ENCODE measurements at places on chromosomes 1 and 21.

DNA sequence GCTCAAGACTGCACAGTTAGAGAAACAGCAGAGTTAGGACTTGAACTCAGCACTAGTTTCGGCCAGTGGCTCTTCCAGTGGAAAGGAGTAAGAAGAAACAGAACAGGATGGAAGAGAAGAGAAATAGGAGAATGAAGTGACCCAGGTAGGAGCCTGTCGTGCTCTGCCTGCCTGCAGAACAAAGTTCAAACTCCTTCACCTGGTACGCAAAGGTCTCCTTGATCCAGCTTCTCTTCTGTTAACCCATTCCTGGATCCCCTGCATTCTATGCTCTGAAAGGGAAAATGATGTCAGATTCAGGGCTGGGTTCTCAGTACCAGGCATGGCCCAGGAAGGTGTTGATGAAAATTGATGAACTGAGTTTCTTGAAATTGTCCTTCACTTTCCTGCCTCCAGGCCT is 3.9 kb downstream of the FAM229A start:
- DNase-seq: no peak

- no peak for DNase-seq
These were observed 68.2 kb downstream of the MAP10 start for GRCh38 chr1:232873412-232873811.

DNA sequence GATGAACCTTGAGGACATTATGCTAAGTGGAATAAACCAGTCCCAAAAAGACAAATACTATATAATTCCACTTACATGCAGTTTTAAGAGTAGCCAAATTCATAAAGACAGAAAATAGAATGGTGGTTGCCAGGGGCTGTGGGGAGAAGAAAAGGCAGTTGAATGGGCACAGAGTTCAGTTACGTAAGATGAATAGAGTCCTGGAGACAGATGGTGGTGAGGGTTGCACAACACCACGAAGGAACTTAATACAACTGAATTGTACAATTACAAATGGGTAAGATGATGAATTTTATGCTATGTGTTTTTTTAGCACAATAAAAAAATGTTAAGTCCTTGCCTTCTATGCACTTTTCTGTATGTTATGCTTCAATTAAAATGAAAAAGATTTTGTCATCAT is 66.6 kb downstream of the CD34 start:
- DNase-seq: no peak

- DNase-seq: no peak
These were observed 62.6 kb downstream of the ZBTB18 start for GRCh38 chr1:244113532-244114320.

- no peak for DNase-seq
These were observed 217.8 kb upstream of the HOOK1 start for GRCh38 chr1:59596956-59597355.

- DNase-seq: no peak
These were observed 1.2 kb downstream of the HSPG2 start for GRCh38 chr1:21935891-21936365.

DNA sequence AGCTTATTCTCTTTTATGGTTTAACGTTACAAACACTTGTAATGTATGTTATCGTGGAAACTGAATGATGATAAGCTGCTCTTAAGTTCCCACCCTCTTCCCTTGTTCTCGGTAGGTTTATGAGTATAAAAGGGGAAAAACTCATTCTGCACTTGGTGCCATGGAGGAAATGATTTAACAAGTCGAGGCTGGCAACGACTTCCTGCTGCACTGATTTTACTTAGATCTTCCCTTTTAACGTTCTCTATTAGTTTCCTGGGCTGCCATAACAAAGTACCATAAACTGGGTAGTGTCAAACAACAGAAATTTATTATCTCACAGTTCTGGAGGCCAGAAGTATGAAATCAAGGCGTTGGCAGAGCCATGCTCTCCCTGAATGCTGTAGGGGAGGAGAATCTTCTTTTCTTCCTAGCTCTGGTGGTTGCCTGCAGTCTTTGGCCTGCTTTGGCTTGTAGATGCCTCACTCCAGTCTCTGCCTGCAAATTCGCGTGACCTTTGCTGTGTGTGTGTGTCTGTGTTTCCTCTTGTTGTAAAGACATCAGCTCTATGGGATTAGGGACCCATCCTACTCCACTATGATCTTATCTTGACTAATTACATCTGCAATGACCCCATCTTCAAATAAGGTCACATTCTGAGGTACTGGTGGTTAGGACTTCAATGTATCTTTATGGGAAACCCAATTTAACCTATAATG is 26.3 kb downstream of the HUNK start:
- no peak for DNase-seq

GRCh38 chr21:26226724-26227123 is 56.2 kb upstream of the APP start:
- DNase-seq: no peak

GRCh38 chr1:4944072-4944471 is 289.7 kb downstream of the AJAP1 start:
- DNase-seq: no peak

DNA sequence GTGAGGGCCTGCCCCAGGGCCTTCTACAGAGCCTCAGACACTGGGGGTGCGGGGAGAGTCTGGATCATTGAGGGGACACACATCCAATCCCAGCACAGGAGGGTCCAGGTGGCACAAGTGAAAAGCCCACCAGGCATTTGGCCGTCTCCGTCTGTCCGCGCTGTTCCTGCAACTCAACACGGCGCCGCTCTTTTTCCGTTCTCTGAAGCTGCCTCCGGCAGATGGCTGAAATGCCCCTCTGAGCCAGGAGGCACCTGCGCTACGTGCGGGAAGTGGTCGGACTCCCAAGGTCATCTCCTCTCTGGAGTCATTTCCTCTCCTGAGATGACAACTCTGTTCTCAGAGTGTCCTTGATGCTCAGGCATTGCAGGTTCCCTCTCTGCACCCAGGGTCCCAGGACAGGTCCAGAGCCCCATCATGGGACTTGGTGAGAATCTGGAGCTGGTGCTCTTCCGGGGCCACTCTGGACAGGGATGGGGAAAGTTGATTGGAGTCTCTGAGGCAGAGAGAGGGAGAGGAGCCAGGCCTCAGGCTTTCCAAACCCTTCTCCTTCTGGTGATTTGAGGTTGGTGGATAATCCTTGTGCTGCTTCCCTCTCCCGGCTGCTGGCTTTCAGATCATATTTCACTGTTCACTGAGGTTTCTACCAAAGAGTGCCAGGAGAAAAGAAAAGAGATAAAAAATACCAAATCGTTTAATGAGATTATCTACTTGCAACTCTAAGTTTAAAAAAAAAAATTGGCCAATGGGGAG is 14.0 kb upstream of the MIXL1 start:
- DNase-seq: no peak

DNA sequence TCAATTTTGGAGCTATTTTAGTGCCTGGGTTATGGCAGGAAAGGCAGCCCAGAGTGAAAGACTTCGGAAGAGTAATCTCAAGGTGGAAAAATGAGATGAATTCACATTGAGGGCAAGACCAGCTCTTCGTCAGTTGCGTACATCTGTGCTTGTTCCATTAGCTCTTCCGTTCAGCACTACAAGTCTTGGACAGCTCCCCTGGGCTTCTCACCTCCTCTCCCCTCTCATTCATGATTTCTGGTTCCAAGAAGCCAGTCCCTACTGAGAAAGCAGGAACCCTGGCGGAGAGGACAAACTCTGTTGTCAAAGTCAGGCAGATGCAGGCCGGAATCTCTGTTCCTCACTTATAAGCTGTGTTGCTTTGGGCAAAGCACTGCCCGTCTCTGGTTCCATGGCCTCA is 76.5 kb downstream of the ACTL8 start:
- DNase-seq: no peak

DNA sequence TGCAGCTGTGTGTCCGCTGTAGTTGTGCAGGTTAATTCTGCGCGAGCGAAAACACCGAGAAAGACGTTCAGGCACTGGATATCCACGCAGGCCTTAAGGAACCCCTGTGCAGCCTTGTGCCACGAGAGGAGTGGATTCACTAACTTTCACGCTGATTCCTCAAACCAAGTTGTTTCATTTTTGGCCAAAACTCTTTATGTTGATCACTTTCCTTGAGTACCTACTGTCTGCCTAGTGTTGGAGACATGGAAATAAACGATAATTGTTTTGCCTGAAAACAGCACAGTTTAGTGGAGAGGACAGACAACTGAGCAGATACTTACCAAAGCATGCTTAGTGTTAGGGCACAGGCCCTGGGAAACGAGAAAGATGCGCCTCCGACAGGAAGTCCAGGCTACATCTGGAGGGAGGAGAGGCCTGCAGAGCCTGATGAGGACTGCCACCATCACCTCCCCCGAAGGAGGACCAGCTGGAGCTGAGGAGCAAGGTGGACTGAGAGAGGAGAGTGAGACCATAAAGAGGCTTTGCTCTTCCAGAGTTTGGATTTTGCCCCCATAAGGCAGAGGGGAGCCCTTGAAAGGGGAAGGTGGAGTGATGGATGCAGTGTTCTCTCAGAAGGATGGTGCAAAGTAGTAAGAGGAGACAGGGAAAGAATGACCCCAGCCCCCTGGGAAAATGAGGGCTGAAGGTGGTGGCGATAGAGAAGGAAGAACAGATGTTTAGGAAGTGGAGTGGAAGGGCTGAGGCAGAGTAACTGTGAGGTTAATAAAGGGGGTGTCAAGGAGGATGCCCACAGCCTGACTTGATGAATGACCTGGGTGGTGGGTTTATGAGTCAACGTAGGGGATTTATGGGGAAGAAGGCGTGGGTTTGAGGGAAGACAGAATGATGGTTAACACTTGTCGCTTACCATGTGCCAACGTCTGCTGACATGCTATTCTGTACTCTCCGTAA is 956 bp upstream of the SCAF4 start:
- no peak for DNase-seq

DNA sequence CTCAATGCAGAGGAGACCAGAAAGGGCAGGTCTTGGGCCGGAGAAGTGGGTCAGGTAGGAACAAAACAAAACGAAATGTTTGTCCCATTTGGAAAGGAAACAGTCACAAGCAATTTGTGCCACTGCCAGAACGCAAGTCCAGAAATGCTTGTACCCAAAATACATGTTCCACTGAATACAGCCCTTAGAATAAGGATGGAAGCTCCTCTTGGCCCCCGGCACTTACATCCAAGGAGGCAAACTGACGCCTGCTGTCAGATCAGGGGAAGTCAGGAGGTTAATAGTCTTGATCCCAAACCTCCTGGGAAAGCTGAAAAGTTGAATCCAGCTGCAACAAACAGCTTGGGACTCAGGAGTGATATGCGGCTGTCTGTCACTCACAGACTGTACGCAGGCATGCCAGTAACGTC is 75.9 kb upstream of the GALNT2 start:
- no peak for DNase-seq

DNA sequence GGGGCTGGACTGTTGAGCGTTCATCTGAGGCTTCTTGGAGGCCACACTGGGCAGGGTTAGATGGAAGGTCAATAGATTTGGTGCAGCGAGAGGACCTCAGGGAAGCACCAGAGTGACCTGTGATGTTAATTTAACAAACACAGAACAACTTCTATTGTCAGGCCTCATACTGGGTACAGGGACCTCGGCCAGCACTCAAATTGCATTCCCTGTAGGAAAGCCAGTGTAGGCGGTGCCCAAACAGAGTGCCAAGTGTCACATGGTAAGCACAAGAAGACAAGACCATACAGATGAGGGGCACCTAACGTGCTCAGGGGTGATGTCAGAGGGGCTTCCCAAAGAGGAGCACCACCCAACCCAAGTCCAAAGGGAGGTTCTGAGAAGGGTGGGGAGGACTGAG is 1.3 kb downstream of the TMEM269 start:
- DNase-seq: no peak
